ENCODE measurements at places on chromosomes 12 and 14. TPM values are rescaled to one million over a fixed set of nuclear protein-coding genes. Genes with fewer than 3 reads are reported as not detected.

DNA sequence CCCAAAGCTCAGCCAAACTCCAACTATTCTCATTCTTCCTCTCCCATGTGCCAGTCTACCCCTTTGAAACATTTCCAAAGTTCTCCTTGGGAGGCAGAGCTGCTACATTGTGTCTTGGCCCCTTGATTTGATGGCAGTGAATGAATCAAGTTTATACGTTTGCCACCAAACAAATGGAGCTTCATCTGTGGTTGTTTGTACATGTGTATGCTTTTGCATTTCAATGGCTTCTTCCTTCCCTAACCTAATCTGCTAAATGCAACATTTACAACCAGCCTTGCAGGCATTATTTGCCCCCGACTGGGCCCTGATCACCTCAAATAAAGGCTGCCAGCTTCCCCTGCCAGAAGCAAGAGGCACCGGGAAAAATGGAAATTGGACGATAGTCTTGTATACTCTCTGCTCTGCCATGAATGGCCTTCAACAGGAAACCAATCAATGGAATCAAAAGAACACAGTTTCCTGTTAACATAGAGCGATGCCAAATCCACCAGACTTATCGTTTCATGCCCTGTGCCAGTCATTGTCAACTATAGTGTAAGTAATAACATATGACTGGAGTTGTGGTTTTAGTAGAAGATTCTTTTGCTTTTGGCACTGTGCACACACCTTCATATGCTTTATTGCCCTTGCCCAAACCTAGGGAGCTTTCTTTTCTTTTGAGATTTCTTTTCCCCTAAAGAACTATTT, 97.8 kb downstream of the TMEM30B start:
- DNase-seq: no peak

DNA sequence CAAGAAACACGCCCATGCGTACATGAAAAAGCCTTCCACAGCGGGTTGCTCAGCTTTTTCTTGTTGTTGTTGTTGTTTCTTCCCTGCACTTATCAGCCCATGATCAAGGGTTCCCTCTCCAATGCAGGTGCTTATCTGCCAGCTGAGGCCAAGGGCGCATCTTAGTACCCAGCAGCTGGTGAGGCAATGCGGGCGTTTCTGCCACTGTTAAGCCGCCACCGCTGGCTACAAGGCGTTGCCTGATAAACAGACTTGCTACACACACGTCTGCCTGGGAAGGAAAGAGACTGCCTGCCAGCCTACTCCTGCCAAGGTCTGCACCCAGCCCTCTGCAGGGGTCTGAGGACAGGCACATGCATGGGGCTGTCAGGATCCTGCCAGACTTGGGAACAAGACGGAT, 345.9 kb downstream of the BCL11B start:
- no peak for DNase-seq

Gene CFAP73
- not detected for total RNA-seq

DNA sequence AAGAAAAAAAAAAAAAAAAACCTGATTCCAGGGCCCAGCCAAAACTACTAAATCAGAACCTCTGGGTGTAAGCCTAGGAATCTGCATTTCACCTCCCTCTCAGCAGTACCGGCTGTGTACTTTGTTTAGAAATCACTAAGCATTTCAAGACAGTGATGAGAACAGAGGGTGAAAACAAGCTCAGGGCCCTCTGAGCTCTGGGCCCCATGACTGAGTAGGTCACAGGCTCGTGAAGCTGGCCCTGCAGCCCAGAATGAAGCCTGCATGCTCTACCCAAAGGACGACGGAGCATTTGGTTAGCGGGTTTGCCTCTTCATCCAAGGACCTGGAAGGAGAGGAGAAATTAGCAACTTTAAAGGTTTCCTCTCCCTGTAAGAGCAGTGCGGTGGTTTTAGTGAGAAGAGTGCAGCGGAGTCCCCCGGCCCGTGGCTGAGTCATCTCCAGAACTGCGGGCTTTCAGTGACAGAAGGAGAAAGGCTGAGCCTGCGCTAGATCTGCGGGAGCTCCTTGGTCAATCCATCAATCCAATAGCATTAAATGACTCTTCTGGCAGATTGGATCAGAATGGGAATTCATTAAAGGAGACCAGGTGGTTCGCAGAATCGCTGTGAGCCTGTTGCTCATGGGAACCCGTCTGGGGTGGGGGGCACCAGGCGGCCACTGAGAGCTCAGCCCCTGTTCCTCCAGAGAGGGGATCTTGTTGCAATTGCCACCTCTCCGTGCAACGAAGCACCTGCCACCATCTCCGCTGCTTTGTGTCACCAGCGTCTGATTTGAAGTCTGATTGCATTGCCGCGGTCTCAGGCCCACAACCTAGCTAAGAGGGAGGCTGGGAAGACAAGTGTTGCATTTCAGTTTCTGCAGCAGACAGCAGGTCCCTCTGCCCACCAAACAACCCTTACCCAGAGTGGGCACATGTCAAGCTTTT, 7.3 kb downstream of the IL31 start:
- no peak for DNase-seq

DNA sequence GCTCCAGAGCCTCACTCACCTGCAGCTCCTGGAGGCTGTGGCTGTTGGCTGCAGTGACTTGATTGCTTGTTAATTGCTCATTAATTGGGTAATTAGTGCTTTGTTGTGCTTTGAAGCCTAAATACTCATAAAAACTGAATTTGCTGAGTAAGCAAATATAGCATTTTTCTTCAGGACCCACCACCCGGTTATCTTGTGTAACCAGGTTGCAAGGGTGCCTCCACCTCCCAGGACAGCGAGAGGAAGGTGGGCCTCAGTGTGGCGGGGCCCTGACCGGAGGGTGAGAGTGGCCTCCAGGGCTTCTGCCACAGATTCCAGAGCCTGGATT, 48.7 kb downstream of the FBRSL1 start:
- no peak for DNase-seq

DNA sequence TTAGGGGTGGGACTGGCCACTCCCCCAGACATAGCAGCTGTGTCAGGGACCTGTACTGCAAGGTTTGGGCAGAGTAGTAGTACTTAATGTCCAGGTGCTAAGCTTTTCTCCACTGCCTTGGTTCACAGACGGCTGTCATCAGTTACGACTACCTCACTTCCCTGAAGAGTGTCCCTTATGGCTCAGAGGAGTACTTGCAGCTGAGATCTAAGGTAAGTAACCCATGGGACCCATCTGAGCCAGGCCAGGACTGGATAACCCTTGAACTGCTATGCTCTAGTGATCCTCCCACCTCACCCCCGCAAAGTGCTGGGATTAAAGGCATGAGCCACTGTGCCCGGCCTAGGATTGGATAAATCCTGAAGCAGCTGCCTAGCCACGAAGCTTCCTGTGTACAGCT, 22.4 kb downstream of the ADCK1 start:
- DNase-seq: no peak

DNA sequence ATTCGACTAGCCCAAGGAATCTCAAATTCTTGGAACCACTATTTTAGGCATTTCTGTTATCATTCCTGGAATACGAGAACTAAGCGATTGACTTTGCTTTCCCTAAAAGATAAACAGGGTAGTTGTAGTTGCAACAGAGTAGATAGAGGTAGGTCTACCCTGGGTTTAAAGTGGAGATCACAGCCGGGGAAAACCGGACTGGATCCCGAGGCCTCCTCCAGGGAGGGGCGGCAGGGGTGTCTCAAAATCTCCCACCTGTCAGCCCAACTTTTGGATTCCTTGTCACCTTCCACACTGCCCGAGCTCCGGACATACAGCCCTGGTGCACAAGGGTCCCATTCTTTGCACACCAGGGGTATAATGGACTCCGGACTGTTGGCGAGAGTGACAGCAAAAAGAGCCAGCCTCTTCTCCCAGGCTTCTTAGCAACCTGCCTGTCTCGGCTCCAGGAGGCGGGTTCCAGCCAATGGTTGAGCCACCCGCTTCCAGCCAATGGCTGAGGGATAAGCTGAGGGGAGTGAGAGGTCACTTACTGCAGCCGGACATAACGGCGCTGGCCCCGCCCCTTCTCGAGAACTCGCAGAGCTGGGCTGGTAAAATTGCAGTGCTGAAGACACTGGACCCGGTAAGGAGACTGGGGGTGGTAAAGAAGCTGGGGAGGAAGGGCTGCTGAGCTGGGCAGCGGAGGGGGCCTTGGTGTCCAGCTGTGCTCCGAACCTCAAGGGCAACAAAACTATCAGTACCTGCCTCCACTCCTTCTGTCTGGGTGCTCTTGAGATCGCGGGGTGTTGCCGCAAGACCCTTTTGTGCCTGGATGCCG, at the start of gene SUOX:
SUOX (plus strand) TSS at position 562 of the 820 bp plus-strand sequence. CDS start 4,946 bp downstream, outside the sequence.
- DNase-seq: peak; percentile 98

Gene KRT80
- total RNA-seq: 0.44 TPM

- DNase-seq: no peak
Observed at GRCh38 chr12:42469355-42470175, 120.0 kb downstream of the PRICKLE1 start.

DNA sequence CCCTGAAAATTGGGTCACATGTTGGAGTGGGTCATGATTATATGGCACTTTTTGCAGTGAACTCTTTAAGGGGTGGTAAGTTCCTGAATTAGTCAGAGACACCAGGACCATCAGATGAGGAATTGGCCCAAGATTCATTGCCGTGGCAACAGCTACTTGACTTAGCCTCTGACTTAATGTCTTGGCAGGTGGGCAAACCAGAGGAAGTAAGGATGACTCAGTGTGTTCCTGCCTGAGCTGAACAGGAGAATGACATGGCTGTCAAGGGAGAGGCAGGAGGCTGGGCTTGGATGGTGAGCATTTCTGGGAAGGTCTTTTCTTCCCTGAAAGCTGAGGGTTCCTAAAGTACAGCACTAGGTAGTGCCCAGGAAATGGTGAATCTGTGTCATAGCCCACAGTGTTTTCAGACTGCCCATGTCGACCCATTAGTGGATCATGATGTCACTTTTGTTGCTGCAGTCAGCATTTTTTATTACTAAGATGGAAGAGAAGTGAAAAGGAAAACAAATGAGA, 170.1 kb upstream of the PWP1 start:
- peak; percentile 68 for DNase-seq

DNA sequence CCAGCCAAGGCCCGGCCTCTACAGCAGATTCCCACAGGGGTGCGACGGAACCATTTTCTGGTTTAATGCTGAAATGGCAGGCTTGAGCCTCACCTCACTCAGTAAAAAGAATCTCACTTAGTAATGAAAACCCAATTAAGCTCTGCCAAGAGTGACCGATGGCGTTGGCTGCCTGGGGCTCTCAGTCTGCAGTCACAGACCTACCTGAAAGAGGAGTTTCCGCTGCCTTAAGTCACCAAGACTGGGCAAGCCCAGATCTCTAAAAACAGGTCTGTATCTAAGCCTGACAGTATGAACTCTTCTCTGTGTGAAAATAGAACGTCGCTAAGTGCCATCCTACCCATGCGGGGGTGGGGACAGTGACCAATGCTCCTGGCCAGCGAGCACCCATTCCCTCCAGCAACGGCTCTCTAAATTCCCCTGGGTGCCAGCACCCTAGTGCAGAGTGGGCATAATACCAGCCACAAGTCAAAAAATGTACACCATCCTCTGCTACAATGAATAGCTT, 107.3 kb downstream of the FOXN3 start:
- DNase-seq: no peak

- peak; percentile 25 for DNase-seq
Observed at GRCh38 chr12:8662593-8662992, at the start of gene MFAP5. MFAP5 (minus strand) TSS chr12:8662826; CDS start chr12:8662104, 722 bp downstream.

DNA sequence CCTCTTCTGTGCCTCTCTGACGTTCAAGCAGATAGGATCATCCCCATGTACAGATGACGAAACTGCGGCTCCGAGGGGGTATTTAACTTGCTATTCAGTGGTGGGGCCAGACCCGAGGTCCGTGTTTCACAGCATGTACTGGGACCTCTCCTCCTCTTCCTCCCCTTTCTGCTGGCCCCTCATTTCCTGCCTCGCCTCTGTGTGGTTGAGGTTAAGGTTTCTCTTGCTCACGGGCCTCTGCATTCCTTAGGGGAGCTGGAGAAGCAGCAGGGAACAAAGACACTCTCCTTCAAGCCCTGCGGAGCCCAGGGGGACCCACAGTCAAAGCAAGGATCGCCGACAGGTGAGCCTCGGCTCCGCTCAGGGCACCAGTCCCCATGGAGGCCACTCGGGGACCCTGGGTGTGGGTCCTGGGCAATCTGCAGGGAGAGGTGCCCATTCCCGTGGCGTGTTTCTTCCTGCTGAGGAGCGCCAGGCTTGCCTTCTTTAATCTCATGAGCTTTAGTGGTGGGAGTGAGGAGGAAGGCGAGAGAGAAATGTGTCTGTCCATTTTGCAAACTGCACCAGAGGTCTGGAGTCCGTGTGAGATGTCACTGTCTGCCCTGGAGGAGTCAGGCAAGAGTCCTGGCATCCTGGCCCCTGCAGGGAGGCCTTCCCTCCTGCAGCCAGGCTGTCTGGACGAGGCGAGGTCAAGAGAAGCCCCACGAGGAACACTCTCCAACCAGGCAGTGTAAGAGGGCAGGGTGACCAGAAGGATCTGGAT, 45.0 kb downstream of the SLC6A12 start:
- no peak for DNase-seq

DNA sequence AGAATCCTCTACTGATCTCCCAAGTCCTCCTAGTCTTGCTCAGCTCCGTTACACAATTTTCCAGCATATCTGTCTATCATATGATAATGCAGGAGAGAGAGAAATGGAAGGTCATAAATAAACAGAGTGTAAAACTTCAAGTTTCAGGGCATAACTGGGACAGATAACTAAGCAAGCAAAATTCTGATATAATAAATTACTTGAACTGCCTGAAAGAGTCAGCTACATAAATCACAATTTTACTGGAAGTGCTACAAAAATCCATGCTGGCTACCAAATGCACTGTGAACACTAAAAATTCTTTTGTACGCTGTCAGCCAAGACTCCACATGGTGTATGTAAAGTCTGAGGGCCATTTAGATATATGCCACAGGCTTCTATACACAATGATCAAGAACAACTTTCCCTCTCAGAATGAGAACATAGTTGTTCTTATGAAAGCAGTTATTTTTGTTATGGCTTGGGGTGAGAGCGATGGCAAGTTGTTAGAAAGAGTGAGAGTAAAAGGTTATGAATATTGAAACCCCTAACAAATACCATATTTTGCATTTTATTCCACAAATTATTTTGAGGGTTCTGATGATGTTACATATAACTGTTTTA, 41.1 kb downstream of the GRIP1 start:
- no peak for DNase-seq

DNA sequence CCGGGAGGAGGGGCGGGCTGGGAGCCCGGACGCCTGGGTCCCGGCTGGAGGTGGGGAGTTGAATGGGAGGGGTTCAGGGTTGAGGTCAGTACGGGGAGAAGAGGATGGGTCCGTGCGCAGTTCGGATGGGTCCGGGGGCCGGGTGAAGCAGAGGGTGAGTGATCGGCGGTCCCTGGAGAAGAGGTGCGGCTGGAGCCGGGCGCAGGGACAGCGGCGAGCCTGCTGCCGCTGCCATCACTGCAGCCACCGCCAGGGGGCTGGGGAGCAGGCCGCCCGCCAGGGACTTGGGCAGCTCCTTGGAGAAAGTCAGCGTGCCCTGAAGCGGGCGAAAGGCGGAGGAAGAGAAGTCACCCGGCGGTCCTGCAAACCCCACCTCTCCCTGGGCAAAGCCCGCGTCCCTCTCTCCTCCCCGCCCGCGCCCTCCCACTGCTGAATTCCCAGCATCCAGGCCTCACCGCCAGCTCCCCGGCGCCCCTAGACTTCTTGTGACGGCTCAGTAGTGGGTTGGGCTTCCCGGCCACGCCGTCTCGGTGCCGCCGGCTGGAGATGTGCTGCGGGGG, 6.0 kb upstream of the GPR84 start:
- peak; percentile 85 for DNase-seq

All from left cardiac atrium (tissue), 4 donors.